ENCODE measurements at places on chromosomes 7 and 10.

DNA sequence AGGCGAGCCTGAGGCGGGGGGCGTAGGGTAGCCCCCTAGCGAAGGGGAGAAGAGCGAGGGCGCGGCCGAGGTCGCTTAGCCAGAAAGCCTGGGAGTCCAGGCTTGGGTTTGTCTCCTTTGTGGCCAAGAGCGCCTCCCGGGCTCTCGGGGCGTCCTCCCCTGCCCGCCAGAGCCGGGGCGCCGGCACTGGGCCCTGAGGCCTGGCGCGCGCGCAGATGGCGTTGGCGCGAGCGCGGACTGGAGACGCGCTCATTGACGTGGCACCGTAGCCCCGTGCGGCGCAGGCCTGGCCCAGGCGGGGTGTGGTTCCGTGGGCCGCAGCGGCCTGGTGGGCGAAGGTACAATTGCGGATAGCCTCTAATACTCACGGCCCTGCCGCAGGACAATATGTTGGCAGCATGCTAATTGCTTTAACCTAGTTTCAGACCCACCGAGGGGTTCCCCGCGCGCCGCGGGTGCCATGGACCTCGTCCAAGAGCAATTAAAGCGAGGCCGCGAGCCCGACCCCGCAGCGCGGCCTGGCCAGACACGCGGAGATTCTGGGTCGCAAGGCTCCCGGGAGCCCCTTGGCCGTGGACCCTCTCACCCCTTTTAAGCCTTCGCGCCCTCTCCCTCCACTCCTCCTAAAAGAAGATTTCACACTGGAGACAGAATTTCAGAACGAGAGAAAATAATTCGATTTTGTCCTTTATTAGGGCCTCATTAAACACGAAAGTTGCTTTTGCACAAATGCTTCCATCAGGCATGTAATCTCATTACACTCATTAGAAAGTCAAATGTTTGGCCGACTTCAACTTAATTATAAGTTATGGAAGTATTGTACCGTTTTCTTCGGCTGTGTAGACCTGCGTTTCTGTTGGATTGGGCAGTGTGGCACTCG, 3.1 kb downstream of the PTF1A start:
- DNase-seq = no peak

DNA sequence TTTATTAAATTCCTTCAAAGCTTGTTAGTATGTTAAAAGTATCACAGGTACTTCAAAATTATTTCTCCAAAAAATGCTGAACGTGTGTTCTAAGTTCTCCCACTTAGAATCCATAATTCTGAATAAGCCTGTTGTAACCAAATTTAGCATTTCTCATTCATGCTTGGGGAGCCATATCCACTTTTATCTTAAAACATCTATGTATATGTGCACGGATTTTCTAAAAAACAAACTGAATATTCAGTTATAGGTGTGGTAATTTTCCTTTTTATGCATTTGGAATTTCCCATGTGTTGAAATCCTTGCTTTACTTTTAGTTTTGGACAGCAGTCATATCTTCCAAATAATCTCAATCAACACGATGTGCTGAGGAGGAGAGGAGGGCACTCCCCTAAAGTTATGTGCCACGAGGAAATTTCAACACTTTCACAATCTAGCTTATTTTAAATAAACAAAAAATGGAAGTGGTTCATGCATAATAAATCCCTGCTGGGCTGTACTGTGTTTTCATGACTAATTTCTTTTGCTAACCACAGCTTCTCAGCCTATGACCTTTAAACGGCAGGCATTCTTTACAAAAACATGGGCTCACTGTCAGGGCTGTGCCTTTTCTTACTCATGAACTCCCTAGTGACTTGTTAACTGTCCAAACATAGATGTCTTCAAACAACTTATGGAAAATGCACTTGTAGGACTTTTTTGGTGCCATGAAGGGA, 380.3 kb upstream of the SEMA3C start:
- no peak for DNase-seq

GRCh38 chr10:100522107-100522801, 2.6 kb upstream of the SEC31B start:
- DNase-seq = no peak

- no peak for DNase-seq
Measured at GRCh38 chr7:134777908-134778580, 1.4 kb upstream of the CALD1 start.

- DNase-seq = no peak
Measured at GRCh38 chr10:32271617-32272016, 75.3 kb downstream of the EPC1 start.

- DNase-seq = peak; percentile 58
Measured at GRCh38 chr7:2729893-2730716, 42.1 kb downstream of the AMZ1 start.

- peak; percentile 94 for DNase-seq
Measured at GRCh38 chr10:116849248-116850057, at the start of gene ENO4. TSS of gene ENO4 (plus strand) at chr10:116849499. CDS start at chr10:116849567, 68 bp downstream.

DNA sequence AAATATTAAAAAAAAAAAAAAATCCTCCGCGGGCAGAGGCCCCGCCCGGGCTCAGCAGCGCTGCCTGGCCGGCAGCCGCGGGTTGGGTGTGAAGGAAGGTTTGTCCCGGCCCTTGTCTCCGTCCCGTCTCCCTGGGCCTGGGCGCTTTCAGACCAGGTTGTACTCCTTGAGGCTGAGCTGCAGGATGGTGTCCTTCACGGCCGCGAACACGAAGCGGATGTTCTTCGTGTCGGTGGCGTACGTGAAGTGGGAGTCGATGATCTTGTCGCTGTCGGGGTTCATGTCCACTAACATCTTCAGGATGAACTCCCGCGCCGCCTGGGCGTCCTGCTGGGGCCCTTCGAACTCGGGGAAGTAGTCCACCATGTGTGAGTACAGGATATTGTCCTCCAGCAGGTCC, 123.7 kb upstream of the KCTD7 start:
- no peak for DNase-seq

Data from left lung (tissue), 14 donors.